ENCODE measurements at places on chromosomes 3 and 15. TPM values are rescaled to one million over a fixed set of nuclear protein-coding genes. Genes with fewer than 3 reads are reported as not detected.

- DNase-seq, result no peak
These were observed 19.1 kb upstream of the PLCH1 start for GRCh38 chr3:155763870-155764463.

GRCh38 chr3:62413687-62414086 lies 40.3 kb upstream of the FEZF2 start:
- DNase-seq, result no peak

DNA sequence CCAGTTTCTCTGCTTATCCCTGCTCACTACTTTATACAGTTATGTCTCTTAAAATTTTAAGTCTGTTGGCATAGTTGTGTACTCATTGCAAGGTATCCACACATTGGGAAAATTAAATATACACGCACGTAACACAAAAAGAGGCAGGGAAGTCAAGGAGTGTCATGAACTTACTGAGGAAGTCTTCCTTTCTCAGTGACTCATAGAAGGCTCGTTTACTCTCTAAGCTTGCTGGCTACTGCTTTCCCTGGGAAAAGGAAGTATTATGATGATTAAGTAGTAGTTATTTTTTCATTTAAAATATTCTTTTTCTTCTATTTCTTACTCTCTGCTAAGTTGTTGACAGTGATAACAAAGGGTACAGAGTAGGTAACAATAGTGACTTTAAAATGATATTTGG lies 287.3 kb downstream of the UBE2E2 start:
- DNase-seq, result peak; percentile 59

GRCh38 chr3:74539876-74540275 lies 74.6 kb downstream of the CNTN3 start:
- DNase-seq, result no peak

SCAPER gene
- total RNA-seq, result 27.0 TPM

GRCh38 chr3:69831737-69832136 lies 92.5 kb downstream of the MITF start:
- no peak for DNase-seq

SAMMSON gene
- total RNA-seq, result not detected

DNA sequence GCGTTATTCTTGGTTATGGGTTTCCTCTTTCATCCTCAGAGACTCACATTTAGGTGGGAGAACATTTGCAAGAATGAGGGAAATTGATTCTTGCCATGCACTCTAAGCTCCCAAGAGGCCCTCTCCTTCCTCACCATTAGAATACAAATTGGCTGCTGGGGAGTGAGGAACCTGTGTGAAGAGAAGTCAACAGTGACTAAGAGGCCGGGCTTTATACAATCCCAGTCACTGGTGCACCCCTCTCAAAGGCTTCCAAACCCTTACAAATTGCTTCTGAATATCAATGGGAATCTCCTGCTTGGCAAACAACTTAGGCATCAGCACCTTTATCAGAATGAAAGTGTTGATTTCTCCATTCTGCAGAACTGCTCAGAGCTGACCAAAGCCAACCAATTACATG lies 16.5 kb upstream of the RGMA start:
- no peak for DNase-seq

- DNase-seq, result no peak
These were observed 50.7 kb downstream of the STARD5 start for GRCh38 chr15:81273200-81273599.

DNA sequence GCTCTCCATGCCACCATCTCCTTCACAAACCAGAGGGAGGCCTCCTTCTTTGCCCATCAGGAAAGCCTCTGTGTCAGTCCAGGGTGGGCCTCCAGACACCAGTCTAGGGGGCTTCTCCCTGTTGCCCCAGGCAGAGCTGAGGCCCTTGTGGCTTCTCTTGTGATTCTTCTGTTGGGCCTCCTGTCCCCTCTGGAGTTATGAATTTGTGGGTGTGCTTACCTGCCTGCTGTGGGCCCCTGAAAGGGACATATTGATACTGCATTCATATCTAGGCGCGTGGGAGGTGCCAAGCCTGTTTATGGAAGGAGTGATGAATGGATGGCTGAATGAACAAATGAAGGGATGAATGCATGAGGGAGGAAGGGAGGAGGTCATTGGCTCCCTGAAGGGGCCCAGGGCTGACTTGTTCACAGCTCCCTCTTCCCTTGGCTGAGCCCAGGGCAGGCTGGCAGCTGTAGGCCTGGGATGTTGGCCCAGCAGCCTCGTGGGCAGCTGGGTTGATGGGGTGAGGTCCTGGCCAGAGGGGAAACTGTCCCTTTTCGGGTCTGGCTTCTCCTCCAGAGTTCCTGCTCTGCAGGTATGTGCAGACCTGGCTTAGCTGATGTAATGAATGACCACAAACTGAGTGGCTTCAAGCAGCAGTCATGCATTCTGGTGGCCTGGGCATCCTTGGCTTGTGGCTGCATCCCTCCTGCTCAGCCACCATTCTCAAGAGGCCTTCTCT lies 195.4 kb downstream of the GOLGA6L6 start:
- DNase-seq, result no peak

SPRED1 gene
- 17.3 TPM for total RNA-seq

GRCh38 chr3:81437683-81438082 lies 323.8 kb downstream of the GBE1 start:
- DNase-seq, result no peak

GRCh38 chr15:66777054-66777453 lies 75.0 kb downstream of the SMAD6 start:
- DNase-seq, result no peak

- DNase-seq, result no peak
These were observed 56.8 kb downstream of the APBA2 start for GRCh38 chr15:28942571-28942970.

NR2F2 gene
- 0.99 TPM for total RNA-seq

DNA sequence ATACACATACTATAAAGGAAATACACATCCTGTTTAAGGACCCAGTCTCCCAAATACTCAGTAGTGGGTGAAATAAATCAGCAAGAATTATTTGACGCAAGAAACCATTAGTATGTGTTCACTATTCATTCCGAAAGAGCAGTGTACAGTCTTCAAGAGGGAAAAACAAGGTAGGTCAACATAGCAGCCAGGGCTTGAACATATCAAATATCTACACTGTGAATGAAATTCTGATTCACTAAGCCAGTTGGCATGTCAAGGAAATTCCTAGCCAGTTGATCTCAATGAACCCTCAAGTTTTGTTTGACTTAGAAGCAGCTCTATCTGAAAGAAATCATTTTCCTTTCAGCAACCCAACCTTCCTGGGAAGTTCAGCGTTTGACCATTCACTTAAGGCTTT lies 99.0 kb downstream of the CNTN3 start:
- DNase-seq, result no peak

DNA sequence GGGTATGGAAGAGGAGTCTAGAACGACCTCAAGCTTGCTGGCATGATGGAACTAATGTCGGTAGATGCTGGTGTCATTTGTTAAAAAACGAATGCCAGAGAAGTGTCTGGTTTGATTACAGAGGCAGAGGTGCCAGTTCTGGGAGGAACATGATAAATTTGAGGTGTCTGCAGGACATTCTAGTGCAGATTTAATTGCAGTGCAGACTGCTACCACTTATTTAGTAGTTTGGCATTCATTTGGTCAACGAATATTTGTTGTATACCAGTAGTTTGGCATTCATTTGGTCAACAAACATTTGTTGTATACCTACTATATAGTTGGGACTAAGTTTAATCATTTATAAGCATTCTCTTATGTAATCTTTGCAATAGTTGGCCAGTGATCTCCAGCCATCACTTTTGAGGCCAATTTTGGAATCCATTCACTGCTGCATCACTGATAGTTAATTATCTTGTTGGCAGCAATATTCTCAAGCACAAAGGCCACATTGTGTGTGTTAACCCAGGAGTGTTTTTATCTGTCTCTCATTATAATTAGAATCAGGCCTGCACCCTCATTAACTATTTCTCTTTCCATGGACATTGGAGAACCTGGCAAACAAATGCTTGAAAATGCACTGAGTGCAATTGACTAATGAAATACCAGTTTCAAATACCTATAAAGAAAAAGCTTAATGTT lies 19.5 kb upstream of the TGFBR2 start:
- DNase-seq, result no peak

DPPA2 gene
- total RNA-seq, result not detected

GRCh38 chr3:49406571-49407565 lies 4.9 kb downstream of the RHOA start:
- DNase-seq, result no peak

DNA sequence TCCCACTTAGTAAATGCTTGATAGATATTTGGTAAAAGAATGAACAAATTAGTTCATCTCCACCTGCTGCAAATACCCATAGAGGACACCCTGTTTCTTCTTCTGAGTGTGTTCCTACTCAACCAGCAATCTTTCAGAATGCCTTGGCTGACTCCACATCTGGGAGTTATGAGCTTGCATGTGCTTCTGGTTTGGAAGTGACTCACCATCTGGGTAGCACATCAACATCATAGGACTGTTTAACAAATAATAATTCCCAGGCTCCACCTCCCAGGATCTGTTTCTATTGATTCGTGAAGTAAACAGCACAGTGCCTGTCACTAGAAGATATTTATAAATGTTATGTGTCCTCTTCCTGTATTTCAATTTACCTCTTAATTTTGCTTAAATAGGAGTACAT lies 580.1 kb downstream of the ROBO2 start:
- no peak for DNase-seq

ARGFX gene
- not detected for total RNA-seq

DNA sequence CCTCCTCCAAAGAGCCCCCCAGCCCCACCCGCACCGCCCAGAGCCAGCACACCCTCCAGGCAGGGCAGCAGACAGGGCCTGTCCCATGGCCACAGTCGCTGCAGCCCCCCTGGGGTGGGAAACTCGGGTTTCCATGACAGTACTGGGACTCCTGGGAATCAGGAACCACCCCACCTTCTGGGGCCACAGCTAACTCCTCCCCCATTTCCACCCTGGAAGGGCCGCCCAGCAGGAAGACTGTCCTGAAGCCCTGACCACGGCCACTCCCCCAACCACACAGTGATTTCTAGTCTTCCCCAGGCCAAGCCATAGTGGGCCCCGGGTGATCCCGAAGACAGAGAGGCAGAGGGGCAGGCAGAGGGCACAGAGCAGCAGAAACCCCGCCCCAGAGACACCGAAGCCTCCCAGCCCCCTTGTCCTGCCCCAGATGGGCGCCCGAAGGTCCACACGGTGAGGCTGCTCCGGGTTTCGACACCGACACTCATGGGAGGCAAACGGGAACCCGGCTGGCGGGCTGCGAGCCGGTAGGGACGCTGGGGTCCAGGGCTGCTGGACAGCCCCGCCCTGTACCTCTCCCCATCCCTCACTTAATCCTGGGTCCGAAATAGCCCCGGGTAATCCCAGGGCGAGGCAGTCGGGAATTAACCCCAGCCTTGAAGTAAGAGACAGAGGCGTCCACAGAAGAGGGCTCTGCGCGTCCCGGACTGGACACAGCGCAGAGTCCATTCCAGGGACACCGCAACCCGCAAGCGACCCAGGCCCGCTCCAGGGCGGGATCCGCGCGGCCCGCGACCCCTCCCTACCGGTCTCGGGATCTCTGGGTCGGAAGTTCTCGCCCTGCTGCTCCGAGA lies 138.4 kb downstream of the NUP210 start:
- peak; percentile 45 for DNase-seq

PLSCR4 gene
- total RNA-seq, result 1.2 TPM

CIB2 gene
- total RNA-seq, result 63.4 TPM

DNA sequence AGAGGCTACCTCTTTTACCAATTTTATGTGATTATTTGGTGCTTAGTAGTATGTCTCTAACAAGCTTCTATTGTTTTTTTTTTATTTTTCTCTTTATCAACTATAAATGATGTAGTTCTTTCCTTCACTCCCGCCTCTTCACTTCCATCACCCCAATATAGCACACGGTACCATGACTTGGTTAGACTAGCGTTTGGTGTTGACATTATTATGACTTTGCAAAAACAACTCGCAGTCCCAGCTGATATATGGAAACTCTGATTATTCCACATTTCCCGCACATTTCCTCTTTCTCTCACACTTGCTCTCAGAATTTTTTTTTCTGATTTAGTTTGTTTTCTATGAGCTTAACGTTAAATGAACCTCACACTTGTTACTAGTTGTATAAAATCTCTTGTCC lies 162.2 kb downstream of the GREM1 start:
- DNase-seq, result no peak

DNA sequence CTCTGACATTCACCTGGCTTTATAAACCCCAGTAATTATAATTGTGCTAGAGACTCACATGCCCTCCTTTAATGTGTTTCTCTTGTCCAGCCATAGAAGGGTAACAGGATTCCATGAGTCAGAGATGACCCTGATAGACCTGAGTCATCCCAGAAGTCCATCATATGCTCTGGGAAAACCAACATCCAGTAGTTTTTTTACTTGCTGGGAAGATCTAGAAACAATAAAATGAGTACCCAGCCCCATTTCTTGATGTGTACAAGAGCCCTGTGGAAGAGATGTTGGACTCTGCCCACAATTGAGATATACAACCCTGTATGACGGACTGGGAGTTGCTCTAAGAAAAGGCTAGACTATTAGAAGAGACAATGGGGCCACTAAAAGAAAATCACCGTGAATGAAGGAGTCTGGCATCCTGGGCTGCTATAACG lies 22.4 kb upstream of the THUMPD3 start:
- DNase-seq, result no peak

GRCh38 chr15:89690276-89691218 lies at the start of the genes PEX11A and WDR93:
Gene PEX11A (minus strand): TSS chr15:89690754. CDS start chr15:89690632, 122 bp downstream.
Gene WDR93 (plus strand): TSS chr15:89690811. CDS start chr15:89701747, 10,936 bp downstream.
- peak; percentile 79 for DNase-seq

MORC1 gene
- total RNA-seq, result not detected

RAB6B gene
- 2.6 TPM for total RNA-seq

DNA sequence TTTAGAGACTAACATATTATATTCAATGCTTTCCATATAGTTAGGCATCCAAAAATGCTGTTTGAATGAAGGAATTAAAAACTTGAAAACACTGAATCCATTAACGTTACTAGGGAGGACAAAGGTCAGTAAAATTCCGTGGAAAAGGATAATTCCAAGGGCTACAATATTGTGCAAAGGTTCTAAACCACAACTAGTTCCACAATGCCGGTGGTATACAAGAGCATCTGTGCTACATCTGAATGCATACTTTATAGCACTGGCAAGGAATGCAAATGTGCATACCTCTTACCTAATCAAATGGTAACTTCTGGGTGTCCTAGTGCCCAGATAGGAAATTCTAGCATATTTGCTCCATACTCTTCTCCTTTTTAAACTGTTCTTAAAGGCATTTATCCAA lies 2.2 kb downstream of the ICE2 start:
- peak; percentile 46 for DNase-seq

- DNase-seq, result no peak
These were observed 120.8 kb downstream of the ARPP21 start for GRCh38 chr3:35760146-35760545.

- peak; percentile 63 for DNase-seq
These were observed 46.9 kb upstream of the PPP2R3A start for GRCh38 chr3:135918600-135918999.

GREM1 gene
- 0.09 TPM for total RNA-seq

GRCh38 chr15:75008221-75008625 lies 12.9 kb downstream of the SCAMP5 start:
- no peak for DNase-seq

All from cardiac muscle cell (in vitro differentiated cells and primary cell).